ENCODE measurements at places on chromosomes 3 and 15. TPM values are rescaled to one million over a fixed set of nuclear protein-coding genes. Genes with fewer than 3 reads are reported as not detected.

GRCh38 chr3:183218826-183219225, 34.2 kb upstream of the B3GNT5 start:
- H3K36me3 ChIP-seq: no peaks in the 10 kb centered on the region
- H3K4me1 ChIP-seq: no peaks in the 10 kb centered on the region
- H3K27ac ChIP-seq: no peak overlapping the region
- no peak for DNase-seq
- H3K4me3 ChIP-seq: no peak overlapping the region
- H3K27me3 ChIP-seq: no peaks in the 10 kb centered on the region

DNA sequence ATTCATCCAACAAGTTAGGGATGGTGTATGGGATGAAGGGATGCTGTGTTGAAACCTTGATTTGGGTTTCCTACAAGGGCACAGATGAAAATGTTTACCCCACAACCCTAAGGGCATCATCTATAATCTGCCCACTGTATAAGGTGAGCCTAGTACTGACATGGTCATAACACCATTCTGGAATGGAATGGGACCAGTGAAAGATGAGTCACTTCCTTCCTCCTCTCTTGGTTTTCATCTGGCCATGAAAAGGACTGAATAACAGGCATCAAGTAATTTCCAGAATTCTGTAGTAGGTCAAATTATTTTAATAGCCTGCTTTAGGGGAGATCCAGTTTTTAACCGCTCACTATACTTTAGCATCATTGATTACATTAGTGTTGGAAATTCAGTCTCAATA, 538.6 kb downstream of the NR2F2 start:
- no peak overlapping the region for H3K4me3 ChIP-seq
- H3K4me1 ChIP-seq: no peaks in the 10 kb centered on the region
- H3K36me3 ChIP-seq: no peaks in the 10 kb centered on the region
- no peaks in the 10 kb centered on the region for H3K27me3 ChIP-seq

DNA sequence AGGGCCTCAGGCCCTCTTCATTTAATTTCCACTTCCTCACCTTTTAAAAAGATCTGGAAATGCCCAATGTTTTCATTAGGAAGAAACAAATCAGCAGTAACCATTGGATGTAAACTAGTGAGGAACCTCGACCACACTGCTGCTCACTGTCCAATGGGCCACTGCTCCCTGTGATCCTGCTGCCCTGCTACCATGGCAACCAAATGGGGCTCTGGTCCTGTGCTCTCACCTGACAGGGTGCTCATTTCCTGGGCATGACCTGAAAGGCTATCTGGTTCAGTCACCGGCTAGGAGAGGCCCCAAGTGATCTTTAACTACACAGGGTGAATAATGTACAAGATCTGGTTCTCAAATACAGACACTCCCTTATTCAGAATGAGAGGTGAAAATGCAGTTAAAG, 54.6 kb downstream of the ARHGEF3 start:
- H3K27me3 ChIP-seq: no peaks in the 10 kb centered on the region
- no peak overlapping the region for H3K27ac ChIP-seq
- H3K4me1 ChIP-seq: no peaks in the 10 kb centered on the region

TTLL13 gene
- not detected for total RNA-seq

DNA sequence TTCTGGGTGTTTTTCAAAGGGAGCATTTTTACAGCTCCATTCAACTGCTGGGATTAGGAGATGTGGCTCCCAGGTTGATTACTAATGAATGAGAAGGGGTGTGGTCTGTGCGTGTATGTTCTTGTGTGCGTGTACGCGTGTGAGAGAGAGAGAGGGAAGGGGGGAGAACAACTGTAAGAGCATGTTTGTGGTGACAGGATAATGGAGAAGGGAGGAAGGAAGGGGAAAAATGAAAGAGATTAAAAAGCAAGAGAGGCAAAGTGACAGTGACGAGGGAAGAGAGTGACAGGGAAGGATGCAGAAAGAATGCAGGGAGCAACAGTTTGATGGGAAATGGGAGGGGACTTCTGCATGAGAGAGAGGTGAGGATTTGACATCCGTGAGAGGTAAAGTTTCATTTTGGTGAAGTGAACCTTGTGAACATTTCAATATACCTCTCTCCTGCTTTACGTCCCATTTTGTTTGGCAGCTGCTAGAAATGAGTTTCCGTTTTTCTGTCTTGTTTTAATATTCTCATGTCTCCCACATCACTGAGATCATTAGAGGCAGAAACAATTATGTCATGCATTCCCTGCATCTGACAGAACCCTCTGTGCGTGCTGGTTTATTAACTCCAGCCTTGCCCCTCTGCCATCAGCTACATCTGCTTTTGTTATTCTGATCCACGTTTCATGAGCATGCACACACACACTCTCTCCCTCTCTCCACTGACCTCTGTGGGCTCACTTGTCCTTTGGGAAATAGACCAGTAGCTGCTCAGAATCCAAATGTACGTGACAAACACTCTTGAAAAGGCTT, 161.6 kb downstream of the GAP43 start:
- H3K27me3 ChIP-seq: no peaks in the 10 kb centered on the region
- peak overlapping the region; percentile 62 for H3K4me3 ChIP-seq
- peak overlapping the region; percentile 84 for H3K27ac ChIP-seq
- H3K4me1 ChIP-seq: peaks cover 9% of the 10 kb centered on the region
- no peak for DNase-seq

DNA sequence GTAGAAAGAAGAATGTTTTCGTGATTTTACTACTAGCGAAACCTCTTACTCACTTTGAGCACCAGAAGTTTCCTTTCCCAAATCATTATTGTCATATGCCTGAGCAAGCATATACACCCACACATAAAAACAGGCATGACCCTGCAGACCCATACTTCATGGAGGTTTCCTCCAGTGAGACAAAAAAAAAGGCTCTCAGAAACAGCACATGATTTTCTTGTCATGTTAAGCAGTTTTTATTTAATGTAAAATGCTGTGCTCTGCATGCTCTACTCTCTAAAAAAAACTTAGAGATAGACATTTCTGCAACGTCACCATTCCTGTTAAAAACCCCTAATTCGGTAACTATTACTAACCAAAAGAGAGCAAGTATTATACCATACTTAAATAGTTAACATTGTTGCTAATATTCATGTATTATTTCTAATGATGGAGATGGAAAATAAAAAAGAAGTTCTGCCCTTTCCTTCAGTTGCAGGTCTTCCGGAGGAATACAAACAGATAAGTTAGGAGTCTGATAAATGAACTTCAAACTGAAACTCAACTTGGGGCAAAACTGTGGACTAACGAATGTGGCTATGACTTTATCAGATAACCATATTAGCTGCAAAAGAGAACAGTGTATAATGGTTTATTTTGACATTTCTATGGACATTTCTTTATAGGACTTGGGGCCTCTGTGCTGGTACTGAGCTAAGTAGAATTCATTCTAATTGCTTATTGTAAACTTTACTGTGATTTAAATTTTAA, 15.9 kb downstream of the CD200R1 start:
- no peaks in the 10 kb centered on the region for H3K4me1 ChIP-seq
- H3K27me3 ChIP-seq: no peaks in the 10 kb centered on the region
- no peak overlapping the region for H3K27ac ChIP-seq
- H3K36me3 ChIP-seq: no peaks in the 10 kb centered on the region
- DNase-seq: no peak
- no peak overlapping the region for H3K4me3 ChIP-seq

- no peaks in the 10 kb centered on the region for H3K27me3 ChIP-seq
- no peak for DNase-seq
Observed at GRCh38 chr3:158961471-158961870, 159.6 kb downstream of the MFSD1 start.

NMB gene
- total RNA-seq: 27.3 TPM

DNA sequence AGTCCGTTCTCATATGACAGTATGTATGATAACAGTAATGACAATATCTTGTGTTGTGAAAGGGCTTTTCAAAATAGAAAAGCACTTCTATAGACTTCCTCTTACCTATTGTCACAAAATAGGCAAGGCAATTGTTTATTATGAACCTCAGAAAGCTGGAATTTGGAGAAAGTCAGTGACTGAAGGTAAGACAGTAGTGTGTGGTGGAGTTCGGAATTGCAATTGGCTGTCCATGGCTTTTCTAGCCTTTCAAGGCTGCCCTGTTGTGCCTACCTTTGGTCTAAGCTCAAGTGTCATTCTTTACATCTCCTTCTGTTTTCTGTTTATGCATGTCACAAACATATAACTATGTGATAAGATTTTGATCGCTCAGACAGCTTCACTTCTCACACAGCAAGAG, 219.3 kb upstream of the NR2E3 start:
- no peak overlapping the region for H3K27ac ChIP-seq
- no peak for DNase-seq
- H3K4me3 ChIP-seq: no peak overlapping the region
- no peaks in the 10 kb centered on the region for H3K27me3 ChIP-seq
- H3K36me3 ChIP-seq: no peaks in the 10 kb centered on the region
- H3K4me1 ChIP-seq: no peaks in the 10 kb centered on the region

GRCh38 chr3:190617185-190617584, 103.3 kb downstream of the IL1RAP start:
- H3K4me1 ChIP-seq: no peaks in the 10 kb centered on the region

ATP13A4 gene
- total RNA-seq: 0.21 TPM

- H3K27ac ChIP-seq: no peak within 1 kb of the TSS
- DNase-seq: no peak
- peaks cover 49% of the 10 kb centered on the region for H3K4me1 ChIP-seq
- no peaks in the 10 kb centered on the region for H3K36me3 ChIP-seq
- H3K27me3 ChIP-seq: no peaks in the 10 kb centered on the region
Observed at GRCh38 chr3:48016301-48016973, at the start of gene MAP4. Gene MAP4, minus strand, starts transcription at chr3:48016416. Its CDS starts 17,556 bp downstream, at chr3:47998860.

SNX33 gene
- total RNA-seq: 31.5 TPM

- H3K4me1 ChIP-seq: no peaks in the 10 kb centered on the region
- peaks cover 88% of the 10 kb centered on the region for H3K27me3 ChIP-seq
- H3K36me3 ChIP-seq: no peaks in the 10 kb centered on the region
- no peak overlapping the region for H3K27ac ChIP-seq
- H3K4me3 ChIP-seq: no peak overlapping the region
Observed at GRCh38 chr15:36887214-36887961, 213.0 kb downstream of the MEIS2 start.

- peak overlapping the region; percentile 63 for H3K4me3 ChIP-seq
- peaks cover 7% of the 10 kb centered on the region for H3K4me1 ChIP-seq
- DNase-seq: peak; percentile 55
- peaks cover 7% of the 10 kb centered on the region for H3K36me3 ChIP-seq
- peaks cover 6% of the 10 kb centered on the region for H3K27me3 ChIP-seq
- no peak overlapping the region for H3K27ac ChIP-seq
Observed at GRCh38 chr15:100918034-100918689, 995 bp upstream of the LRRK1 start.
